Left cardiac atrium (tissue), 4 donors: ENCODE measurements at places on chromosomes 4 and X. TPM values are rescaled to one million over a fixed set of nuclear protein-coding genes. Genes with fewer than 3 reads are reported as not detected.

COL4A6 gene
- total RNA-seq = 13.7 TPM

HS3ST1 gene
- 1.9 TPM for total RNA-seq

TMPRSS11D gene
- total RNA-seq = not detected

HTRA3 gene
- 78.2 TPM for total RNA-seq

SHROOM4 gene
- 19.0 TPM for total RNA-seq

CXCL11 gene
- not detected for total RNA-seq

HTR2C gene
- total RNA-seq = not detected

IL2 gene
- total RNA-seq = not detected

RASGEF1B gene
- 7.8 TPM for total RNA-seq

AMBN gene
- total RNA-seq = not detected

IQCM gene
- not detected for total RNA-seq

PCSK1N gene
- total RNA-seq = 9.8 TPM

COL4A5 gene
- total RNA-seq = 23.9 TPM

BEX1 gene
- 8.9 TPM for total RNA-seq

ADH4 gene
- total RNA-seq = 0.27 TPM

UGT2A3 gene
- total RNA-seq = not detected

TLR6 gene
- 2.7 TPM for total RNA-seq

NEUROG2 gene
- total RNA-seq = not detected

RBM41 gene
- total RNA-seq = 9.2 TPM

STK32B gene
- total RNA-seq = 1.4 TPM

CLCN4 gene
- total RNA-seq = 22.8 TPM

NUDT10 gene
- total RNA-seq = 0.53 TPM

GRIA2 gene
- total RNA-seq = not detected

OTC gene
- total RNA-seq = 0.58 TPM

HSD17B11 gene
- 24.1 TPM for total RNA-seq

CLOCK gene
- total RNA-seq = 33.5 TPM

GPRASP3 gene
- total RNA-seq = 4.8 TPM

SH2D1A gene
- total RNA-seq = 0.47 TPM
